Left lung (tissue), 14 donors: ENCODE measurements at places on chromosomes 4 and X. TPM values are rescaled to one million over a fixed set of nuclear protein-coding genes. Genes with fewer than 3 reads are reported as not detected.

DNA sequence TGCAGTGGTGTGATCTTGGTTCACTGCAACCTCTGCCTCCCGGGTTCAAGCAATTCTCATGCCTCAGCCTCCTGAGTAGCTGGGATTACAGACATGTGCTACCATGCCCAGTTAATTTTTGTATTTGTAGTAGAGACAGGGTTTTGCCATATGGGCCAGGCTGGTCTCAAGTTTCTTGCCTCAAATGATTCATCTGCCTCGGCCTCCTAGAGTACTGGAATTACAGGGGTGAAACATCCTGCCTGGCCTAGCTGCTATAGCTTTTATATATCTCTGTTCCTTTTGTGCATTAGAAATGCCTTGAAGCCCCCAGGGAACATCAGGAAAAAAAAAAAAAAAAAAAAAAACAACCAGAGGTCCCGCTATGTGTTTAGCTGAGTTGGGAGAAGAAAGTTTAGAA is 34.8 kb downstream of the UBE2K start:
- DNase-seq, result no peak

DNA sequence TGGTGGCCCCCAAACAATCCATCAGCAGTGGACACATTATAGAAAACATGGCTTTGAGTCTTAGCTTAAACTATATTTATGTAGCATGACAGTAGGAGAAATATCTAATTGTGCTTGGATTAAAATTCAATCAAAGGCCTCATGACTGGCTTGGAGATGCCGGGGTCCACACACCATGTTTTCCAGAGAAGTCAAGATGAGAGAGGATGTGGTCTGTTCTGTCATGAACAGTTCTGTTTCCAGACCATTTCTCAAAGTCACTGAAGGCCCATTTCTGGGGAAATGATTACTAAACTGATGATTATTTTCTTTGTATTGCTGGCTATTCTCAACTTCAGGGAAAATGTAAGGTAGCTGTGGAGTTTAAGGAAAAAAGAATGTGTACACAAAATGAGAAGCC is 76.3 kb downstream of the C4orf51 start:
- no peak for DNase-seq

DNA sequence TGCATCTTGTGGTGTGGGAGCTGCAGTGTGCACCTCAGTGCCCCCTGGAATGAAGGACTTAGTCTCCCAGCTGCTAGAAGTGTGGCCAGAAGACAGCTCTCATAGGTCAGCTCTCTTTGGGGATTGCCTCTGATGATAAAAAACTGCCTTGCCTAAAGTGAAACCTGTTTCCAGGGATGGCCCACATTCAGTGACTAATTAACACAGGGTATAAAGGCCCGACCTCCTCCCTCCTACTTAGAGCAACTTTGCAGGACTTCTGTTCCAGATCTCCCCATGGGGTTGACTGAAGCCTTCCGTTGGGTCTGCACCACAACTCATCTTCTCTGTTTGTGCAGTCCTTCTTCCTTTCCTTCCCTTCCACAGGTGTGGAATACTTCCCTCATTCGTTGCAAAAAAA is 53.2 kb downstream of the SPINK2 start:
- no peak for DNase-seq

DNA sequence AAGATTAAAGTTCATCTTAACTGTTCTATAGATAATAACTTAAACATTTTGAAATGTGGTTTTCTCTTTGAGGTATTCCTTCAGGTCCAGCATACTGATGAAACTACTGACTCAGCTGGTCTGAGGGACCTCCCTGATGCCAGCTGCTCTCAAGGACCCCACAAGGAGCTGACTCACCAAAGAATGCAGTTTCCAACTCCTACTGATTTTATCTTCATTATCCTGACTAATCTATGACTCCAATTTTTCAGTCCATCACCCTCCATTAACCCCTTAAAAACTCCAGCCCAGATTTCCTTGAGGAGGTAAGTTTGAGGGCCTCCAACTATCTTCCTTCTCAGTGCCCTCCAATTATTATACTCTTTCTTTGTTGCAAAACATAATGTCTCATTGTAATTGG is 1.4 kb upstream of the UGT2B4 start:
- DNase-seq, result no peak

DNA sequence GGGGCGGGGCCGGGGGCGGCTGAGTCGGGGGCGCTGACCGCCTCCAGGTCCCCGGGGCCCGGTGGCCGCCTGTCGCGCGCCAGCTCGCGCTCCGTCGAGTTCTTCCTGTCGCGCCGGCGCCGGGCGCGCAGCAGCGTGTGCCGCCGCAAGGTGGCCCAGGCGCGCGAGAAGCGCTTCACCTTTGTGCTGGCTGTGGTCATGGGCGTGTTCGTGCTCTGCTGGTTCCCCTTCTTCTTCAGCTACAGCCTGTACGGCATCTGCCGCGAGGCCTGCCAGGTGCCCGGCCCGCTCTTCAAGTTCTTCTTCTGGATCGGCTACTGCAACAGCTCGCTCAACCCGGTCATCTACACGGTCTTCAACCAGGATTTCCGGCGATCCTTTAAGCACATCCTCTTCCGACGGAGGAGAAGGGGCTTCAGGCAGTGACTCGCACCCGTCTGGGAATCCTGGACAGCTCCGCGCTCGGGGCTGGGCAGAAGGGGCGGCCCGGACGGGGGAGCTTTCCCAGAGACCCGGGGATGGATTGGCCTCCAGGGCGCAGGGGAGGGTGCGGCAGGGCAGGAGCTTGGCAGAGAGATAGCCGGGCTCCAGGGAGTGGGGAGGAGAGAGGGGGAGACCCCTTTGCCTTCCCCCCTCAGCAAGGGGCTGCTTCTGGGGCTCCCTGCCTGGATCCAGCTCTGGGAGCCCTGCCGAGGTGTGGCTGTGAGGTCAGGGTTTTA is 1.5 kb downstream of the ADRA2C start:
- no peak for DNase-seq

The SPANXA2 gene
- total RNA-seq, result not detected

The MAGEB2 gene
- total RNA-seq, result not detected

The KLHL34 gene
- not detected for total RNA-seq

DNA sequence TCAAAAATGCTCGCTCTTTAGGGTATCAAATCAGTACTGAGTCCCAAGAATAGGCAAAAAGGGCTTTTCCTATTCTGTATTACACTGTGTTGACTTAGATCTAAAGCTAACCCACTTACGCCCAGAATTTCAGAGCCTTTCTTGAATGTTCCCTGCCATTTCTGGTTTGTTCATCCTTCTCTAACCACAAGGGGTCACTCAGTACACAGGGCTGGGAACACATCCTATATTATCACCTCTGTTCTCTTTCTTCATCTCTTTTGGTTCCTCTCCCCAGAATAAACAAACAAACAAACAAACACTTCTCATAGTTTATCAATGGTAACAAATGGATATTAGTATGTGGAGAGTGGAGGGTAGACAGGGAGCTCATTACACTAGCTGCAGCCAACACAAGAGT is 25.5 kb upstream of the MORC4 start:
- DNase-seq, result peak; percentile 35

The AKAP4 gene
- not detected for total RNA-seq

The SRPX gene
- 43.6 TPM for total RNA-seq
